Common myeloid progenitor, CD34-positive (primary cell): ENCODE measurements at places on chromosomes 1 and 21.
A peak's percentile ranks its signal among the peaks of the same experiment; 100 is the strongest.

DNA sequence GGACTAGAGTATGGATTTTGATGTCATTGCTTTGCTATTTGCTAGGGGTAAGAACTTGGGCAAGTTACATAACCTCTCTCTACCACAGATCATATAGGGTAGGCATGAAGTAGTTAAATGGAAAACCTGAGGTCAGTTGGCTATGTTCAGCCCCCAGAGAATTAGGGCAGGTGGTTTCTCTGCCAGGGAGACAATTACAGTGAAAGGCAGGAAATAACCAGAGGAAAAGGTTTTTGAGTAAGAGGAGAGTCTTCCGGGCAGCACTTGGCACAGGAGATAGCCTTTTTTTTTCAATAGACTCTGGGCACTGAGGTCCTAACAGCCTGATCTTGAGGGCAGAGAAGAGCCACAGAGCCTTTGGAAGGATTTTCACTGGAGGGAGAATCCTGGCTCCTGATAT, 16.7 kb upstream of the SERBP1 start:
- DNase-seq = no peak

- no peak for DNase-seq
Observed at GRCh38 chr21:32426592-32427051, 14.1 kb downstream of the EVA1C start.

- peak; percentile 52 for DNase-seq
Observed at GRCh38 chr21:36630485-36631206, 68.3 kb upstream of the SIM2 start.

DNA sequence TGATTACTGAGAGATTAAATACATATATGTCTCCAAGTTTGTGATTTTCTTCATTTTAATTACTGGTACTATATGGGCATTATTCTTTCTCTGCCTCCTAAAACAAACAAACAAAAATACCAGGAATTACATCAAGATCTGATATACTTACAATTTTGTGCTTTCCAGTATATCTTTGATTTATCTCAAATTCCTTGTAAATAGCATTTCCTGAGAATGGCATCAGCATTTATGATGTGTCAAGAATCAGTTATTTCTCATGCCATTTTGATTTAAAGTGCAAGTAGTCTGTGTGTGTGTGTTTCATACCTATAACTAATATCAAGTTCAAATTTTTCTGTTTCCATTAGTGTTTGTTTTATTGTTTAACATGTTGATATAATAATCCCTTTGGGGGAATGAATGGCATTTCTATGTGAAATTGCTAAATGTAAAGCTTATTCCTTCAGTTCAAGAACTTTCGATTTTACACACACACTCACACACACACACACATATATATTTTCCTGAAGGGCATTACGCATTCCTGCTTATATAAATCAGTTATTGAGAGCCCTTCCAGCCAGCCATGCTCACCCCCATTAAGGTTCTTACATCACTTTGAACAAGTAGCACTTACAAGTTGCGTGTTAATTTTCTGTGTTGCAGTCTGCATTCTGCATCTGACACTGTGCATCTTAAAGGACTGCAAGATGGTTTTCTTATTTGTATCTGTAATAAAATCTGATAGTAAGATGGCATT, 102.7 kb downstream of the NEK7 start:
- DNase-seq = no peak

DNA sequence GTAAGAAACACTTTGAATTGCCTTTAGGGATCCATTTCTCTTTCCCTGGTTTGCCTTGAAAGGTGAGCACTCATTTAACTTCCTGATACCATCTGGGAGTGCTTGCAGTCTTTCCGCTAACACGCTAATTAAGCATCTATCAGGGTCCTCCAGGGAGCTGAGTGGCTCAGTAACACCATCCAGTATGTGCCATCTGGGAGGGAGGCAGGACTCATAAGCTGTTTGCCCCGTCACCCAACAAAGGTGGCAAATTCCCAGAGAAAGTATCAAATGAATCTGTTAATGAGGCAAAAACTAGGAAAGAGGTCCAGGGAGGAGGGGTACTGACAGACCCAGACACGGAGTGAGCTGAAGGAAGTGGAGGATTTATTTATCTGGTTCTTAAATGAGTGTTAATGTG, 430.9 kb downstream of the HLX start:
- no peak for DNase-seq
